ENCODE measurements at places on chromosomes 12 and 14. TPM values are rescaled to one million over a fixed set of nuclear protein-coding genes. Genes with fewer than 3 reads are reported as not detected.

GALNT9 gene
- total RNA-seq, result 0.30 TPM

TBX3 gene
- not detected for total RNA-seq

LPAR5 gene
- 3.5 TPM for total RNA-seq

REP15 gene
- not detected for total RNA-seq

RNF212B gene
- total RNA-seq, result not detected
